Astrocyte of the spinal cord (primary cell): ENCODE measurements at places on chromosomes 13 and 19.
A peak's percentile ranks its signal among the peaks of the same experiment; 100 is the strongest.

GRCh38 chr13:72689181-72689696 is 38.2 kb downstream of the MZT1 start:
- DNase-seq, result no peak

GRCh38 chr13:111202156-111202621 is 87.1 kb downstream of the ARHGEF7 start:
- no peak for DNase-seq

- DNase-seq, result no peak
These were observed 109.5 kb downstream of the DCT start for GRCh38 chr13:94369972-94370436.

GRCh38 chr19:48353677-48354076 is 10.1 kb downstream of the TMEM143 start:
- DNase-seq, result no peak

DNA sequence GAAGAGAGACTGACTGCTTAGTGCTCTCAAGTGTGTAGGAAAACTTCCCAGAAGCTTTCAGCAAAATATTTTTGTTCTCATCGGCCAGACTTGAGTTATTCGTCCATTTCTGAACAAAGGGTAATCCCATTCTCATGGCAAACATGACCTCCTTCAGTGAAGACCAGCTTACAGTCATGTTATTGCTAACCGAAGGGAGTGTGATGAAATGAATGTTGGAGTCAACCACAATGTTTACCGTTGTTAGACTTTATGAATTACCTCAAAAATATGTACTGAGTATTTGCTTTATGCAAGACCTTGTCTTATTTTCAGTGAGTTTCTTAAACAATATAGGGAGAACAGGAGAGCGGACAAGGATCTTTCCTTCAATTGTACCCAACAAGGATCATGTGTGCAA is 228.6 kb downstream of the LMO7 start:
- DNase-seq, result peak; percentile 61

GRCh38 chr19:18502638-18503294 is 19.1 kb downstream of the ELL start:
- no peak for DNase-seq
